ENCODE measurements at places on chromosomes 4 and X.

GRCh38 chr4:27128443-27128842, 267.8 kb downstream of the STIM2 start:
- DNase-seq, result no peak

- DNase-seq, result no peak
These were observed 19.4 kb upstream of the ARMCX1 start for GRCh38 chrX:101530944-101531343.

GRCh38 chr4:1907848-1908525, 36.8 kb downstream of the NSD2 start:
- no peak for DNase-seq

DNA sequence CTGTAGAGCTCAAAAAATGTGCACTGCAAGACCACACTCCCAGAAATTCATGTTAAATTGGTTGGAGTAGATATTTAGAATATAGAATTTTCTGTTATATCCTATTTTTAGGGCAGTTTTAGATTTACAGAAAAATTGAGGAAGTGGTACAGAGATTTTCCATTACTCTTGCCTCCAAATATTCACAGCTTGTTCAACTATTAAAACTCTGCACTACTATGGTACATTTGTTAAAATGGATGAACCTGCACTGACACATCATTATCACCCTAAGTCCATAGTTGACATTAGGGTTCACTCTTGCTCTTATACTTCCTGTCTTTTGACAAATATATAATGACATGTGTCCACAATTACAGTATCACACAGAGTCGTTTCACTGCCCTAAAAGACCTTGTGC, 1724.5 kb downstream of the C4orf33 start:
- no peak for DNase-seq

GRCh38 chr4:184833046-184833838, 7.5 kb upstream of the ACSL1 start:
- no peak for DNase-seq

- no peak for DNase-seq
These were observed 36.8 kb downstream of the RTL5 start for GRCh38 chrX:72094894-72095293.

DNA sequence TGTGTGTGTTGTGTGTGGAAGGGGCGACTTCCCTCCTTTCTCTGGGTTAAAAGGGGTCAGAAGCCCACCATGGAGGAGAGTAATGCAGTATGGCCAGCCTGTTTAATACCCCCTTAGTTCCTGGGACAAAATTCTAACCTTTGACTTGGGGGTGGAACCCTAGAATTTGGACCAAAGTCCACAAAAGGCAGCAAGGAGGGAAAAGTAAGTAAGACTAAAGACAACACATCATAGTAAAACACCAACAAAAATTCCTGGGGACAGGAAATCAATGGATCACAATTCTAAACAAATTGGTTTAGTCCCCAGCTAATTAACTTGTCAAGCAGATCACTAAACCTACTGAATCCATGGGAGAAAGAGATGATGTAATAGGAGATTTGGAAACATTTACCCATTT, 3.1 kb downstream of the AMOT start:
- DNase-seq, result no peak

DNA sequence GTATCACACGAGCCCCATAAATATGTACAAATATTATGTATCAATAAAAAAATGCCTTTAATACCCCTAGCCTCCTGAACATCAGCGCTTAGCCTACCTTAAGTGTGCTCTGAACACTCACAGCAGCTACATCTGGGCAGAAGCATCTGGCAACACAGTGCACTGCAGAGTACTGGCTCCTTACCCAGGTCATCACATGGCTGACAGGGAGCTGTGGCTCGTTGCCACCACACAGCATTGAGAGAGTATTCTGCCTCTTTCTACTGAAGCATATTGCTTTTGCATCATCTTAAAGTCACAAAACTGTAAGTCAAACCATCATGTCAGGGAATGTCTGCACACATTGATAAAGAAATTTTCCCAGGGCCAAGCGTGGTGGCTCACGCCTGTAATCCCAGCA, 55.2 kb downstream of the TRIML1 start:
- no peak for DNase-seq

- no peak for DNase-seq
These were observed 23.8 kb downstream of the FLNA start for GRCh38 chrX:154350429-154351182.

- DNase-seq, result no peak
These were observed 140.8 kb downstream of the PCDH7 start for GRCh38 chr4:30860978-30861377.

- DNase-seq, result no peak
These were observed 1.5 kb downstream of the GRSF1 start for GRCh38 chr4:70838204-70838603.

DNA sequence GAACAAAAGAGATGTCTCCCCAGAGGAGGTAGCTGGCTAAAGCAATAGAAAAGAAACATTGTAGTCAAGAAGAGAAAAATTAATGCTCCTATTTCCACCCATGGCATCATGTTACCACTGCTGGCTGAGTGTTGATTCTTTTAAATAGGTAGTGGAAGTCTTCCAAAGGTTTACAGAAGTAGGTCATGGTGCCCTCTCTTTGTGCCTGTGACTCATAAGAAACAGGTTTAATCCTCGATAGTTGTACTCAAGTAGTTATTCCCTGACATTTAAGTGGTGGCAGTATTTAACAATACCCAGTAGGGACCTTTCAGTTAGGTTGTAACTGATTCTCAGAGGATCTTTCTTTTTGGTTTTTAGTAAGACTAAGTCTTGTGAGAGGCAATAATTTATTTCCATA, 247.8 kb downstream of the TEX13A start:
- no peak for DNase-seq

- DNase-seq, result peak; percentile 13
These were observed 2.5 kb downstream of the GALNT7 start for GRCh38 chr4:173171098-173171497.

- no peak for DNase-seq
These were observed 678 bp downstream of the DNAAF6 start for GRCh38 chrX:107207089-107207488.

DNA sequence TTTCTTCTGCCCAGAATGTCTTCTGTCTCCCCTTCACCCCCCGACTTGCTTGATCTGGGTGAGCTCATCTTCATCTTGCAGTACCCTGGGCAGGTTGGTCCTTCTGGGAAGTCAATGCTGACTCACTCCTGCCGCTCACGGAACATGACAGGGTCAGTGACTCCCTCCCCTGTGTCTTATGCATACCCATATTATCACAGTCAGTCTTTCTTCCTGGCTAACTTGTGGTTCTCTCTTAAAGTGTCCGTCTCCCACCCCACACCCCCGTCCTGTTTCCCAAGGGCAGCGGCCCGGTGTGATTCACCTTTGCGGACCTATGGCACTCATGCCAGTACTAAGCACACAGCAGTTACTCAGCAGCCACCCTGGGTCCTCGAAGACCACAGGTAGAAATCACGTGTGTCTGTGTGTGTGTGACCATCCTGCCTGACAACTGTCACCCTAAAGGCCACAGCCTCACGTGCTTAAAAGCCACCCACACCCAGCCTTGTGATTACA, 17.7 kb downstream of the IQSEC2 start:
- no peak for DNase-seq

DNA sequence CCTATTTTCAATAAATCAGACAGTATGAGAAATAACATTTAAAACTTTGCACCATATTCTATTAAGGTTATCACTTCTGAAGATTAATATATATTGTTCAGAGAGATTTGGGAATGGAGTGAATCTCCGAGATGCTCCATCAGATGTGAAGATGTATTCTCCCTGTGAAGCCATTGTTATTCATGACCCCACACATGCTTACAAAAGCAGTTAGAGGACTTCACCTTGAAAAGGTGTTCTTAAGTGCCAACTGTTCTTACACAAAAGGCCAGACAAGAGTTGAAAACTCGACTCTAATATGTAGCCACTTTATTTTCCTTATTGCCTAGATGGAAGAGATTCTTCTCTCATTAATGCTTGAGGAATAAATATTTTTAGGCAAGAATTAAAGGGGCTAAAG, 54.3 kb upstream of the NEIL3 start:
- DNase-seq, result no peak

DNA sequence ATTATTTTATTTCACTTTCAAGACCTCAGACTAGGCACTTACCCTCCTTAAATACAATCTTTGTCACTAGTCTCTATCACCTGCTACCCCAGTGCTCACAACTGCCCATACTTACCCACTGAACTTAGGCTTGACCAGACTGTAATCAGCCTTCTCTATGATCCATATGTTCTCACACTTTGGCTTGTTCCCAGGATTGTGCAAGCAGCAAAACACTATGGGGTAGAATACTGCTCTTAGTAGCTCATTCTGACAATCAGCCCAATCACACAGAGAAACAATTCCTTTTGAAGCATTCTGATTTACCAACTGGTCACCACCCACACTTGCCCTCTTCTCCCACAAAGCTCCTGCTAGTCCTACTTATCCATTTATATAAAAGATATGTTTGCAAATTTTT, 878.3 kb downstream of the FSTL5 start:
- no peak for DNase-seq

- DNase-seq, result no peak
These were observed 19.6 kb downstream of the UVSSA start for GRCh38 chr4:1366371-1367229.

- DNase-seq, result no peak
These were observed 1686.1 kb upstream of the AGA start for GRCh38 chr4:179128299-179128698.

DNA sequence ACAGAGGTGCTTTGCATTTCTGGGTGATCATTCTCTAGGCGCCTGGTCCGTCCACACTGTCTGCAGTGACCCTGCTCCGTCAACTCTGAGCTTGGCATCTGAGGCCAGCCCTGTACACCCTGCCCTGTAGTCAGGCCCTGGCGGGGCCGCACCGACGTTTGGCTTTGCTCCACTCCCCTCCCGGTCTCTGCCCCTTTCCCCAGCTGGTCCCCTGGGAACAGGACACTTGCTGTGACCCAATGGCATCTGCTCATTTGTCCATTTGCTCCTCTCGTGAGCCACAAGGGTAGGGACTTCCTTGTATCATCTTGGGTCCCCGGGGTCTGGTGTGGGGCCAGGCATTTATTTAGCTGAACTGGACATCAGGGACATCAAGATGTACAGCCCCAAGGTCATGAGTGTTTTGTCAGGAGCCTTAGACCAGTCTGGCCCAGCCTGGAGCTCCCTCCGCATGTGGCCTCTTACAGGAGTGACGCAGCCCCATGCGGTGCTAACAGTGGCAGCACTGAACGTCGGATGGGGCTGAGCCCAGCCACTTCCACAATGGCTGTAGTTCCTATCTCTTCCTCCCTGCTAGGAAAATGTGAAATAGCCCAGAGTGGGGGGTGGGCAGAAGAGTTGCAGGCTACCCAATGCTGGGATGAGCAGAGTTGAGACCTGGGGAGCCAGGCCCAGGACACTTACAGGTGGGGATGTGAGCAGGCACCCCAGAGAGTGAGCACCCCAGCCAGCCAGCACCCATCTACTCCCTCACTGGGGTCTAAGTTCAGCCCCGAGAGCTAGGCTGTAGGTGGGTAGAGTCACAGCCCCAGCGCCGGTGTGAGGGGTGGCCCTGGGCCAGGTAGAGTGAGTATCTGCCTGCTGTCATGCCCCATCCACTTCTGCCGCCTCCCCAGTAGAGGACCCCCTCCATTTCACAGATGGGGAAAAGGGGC, 2.0 kb upstream of the SH3BP2 start:
- DNase-seq, result no peak

DNA sequence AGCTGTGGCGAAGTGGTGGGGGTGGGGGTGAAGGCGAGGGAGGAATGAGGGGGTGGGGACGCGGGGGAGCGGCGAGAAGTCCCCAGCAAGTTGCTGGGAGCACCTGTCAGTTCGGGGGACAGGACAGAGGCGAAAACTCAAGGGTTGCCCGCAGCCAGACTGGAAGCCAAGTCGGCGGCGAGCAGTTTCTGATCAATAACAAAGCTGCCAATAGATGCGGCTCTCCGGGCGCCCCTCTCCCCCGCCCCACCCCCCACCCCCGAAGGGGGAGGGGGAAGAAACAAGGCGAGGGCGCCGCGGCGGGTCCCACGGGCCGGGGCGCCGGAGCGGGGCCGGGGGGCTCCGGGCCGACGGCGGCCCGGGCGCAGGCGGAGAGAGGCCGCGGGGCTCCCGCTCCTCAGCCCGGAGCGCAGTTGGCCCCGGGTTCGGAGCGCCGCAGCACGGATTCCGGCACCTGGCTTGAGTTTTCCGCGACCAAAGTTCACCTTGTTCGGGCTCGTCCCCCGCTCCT, 379 bp downstream of the PDGFC start:
- DNase-seq, result no peak

DNA sequence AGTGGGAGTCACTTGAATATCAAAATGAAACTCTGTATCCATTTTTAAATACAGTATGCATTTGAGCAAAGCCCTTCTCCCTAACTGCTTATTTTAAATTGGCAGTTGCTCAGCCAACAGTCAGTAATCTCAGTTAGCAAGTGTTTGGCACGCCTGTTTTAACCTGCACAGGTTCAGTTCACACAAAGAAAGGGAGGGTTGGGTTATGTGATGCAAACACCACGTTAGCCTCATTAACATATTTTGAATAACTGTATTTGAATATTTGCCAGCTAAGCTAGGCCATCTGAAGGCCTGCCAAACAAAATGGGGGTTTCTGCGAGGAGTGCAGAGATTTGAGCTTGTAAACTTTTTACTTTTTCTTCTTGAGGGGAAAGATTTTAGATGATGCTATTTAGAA, 19.8 kb downstream of the GAB1 start:
- no peak for DNase-seq

GRCh38 chrX:64184396-64184795, 21.1 kb downstream of the AMER1 start:
- no peak for DNase-seq

DNA sequence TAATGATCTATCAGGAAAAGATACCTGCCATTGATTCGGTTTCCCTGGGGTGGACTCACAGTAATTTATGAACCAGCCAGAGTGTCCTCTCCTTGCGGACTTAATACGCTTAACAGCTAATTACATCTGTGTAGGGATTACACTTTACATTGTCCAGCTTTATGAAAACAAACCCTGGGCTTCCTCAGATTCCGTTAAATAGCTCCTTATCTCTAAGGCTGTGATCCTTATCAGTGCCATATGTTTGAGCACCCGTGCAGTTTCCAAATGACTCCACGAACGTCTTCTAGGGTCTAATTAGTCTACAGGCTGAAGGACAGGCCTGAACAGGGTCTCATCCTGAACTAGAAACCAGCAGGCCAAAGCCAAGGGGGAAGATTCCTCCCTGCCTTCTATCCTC, 56.9 kb downstream of the KDR start:
- DNase-seq, result no peak

DNA sequence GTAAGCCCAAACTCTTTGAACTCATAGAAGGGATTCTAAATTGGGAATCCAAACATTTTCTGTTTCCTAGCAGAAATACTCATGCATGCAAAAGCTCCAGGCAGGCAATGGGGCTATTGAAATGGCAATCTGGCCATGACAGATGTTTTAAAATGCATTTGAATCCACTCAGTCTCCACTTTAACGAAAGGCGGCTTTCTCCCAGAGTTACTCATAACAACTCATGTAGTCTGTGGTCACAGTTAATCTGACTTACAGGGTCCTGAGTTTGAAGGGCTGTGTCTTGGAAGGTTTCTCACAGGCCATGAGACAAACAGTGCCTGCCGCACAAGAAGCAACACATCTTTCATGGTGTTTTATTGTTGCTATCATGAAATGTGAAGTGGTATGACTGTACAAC, 185.7 kb downstream of the AMELX start:
- no peak for DNase-seq

GRCh38 chr4:82905205-82905604, 4.7 kb downstream of the THAP9 start:
- DNase-seq, result no peak

- no peak for DNase-seq
These were observed 10.0 kb downstream of the ABHD18 start for GRCh38 chr4:127975121-127975770.

- no peak for DNase-seq
These were observed 96.2 kb upstream of the SPRY1 start for GRCh38 chr4:123300222-123301039.

- DNase-seq, result no peak
These were observed 199.4 kb upstream of the DDX53 start for GRCh38 chrX:22800360-22800759.

All from renal cortex interstitium (tissue), 15 donors.